ENCODE measurements at places on chromosomes 12 and 14. TPM values are rescaled to one million over a fixed set of nuclear protein-coding genes. Genes with fewer than 3 reads are reported as not detected.

FLRT2 gene
- 41.4 TPM for total RNA-seq

DNA sequence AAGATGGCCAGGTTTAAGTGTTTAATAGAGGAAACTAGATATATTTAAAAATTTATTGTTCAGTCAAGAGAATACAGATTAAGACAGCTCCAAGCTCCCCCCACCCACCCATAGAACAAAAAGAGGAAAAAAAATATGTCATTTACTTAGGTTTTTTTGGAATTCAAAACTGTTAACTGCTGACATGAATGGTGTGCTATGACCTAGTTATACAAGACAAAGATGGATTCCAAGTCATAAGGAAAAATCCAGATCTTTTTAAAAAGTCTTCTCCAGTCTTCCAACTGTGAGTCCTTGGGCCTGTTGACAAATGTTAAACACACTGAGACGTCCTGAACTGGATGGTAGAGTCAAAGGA lies 1.3 kb upstream of the SETD1B start:
- H3K27ac ChIP-seq: peak overlapping the region; percentile 100
- no peak for DNase-seq
- H3K4me3 ChIP-seq: peak overlapping the region; percentile 89
- H3K27me3 ChIP-seq: no peaks in the 10 kb centered on the region
- H3K36me3 ChIP-seq: peaks cover under 1% of the 10 kb centered on the region
- H3K4me1 ChIP-seq: peaks cover 46% of the 10 kb centered on the region

GRCh38 chr14:100155049-100155621 lies 4.3 kb downstream of the DEGS2 start:
- peak overlapping the region; percentile 42 for H3K27ac ChIP-seq
- H3K36me3 ChIP-seq: no peaks in the 10 kb centered on the region
- DNase-seq: no peak
- H3K4me3 ChIP-seq: no peak overlapping the region
- peaks cover 25% of the 10 kb centered on the region for H3K27me3 ChIP-seq

DNA sequence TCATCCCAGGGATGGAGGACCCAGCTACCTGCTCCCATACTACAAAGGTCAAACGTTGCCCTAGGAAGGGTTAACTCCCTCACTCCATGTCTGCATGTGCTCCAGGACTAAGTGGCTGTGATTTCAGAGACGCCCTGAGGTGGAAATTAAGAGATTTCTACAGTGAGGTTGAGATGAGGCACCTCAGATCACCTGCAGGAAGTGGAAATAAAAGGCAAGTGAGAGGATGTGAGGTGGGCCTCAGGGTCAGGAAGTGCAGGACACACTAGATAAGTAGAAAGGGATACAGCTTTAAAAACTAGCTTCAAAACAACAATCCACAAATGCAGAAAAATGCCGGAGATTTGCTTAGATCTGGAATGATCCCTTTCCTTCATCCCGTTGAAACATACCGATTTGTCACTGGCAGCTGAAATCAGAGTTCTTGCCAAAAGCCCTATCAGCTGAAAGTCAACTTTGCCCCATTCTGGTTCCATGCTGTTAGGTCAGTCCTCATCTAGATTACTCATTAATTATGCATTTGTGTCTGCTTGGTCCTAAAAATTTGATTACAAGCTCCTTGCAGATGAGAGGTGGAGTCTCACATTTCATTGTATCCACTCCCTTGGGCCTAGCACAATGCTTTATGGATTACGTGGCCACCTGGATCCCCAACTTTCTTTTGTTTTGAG lies 6.6 kb downstream of the PLBD1 start:
- no peak for DNase-seq
- no peaks in the 10 kb centered on the region for H3K36me3 ChIP-seq
- peaks cover 6% of the 10 kb centered on the region for H3K4me1 ChIP-seq
- no peak overlapping the region for H3K4me3 ChIP-seq

- no peak for DNase-seq
- H3K27me3 ChIP-seq: no peaks in the 10 kb centered on the region
- no peaks in the 10 kb centered on the region for H3K4me1 ChIP-seq
- H3K4me3 ChIP-seq: no peak overlapping the region
- no peak overlapping the region for H3K27ac ChIP-seq
- no peaks in the 10 kb centered on the region for H3K36me3 ChIP-seq
These were observed 90.1 kb downstream of the DRAM1 start for GRCh38 chr12:101967506-101967905.

CELA1 gene
- total RNA-seq: not detected

GRCh38 chr12:82474181-82474797 lies 116.0 kb downstream of the METTL25 start:
- H3K4me1 ChIP-seq: no peaks in the 10 kb centered on the region
- H3K4me3 ChIP-seq: no peak overlapping the region
- no peak overlapping the region for H3K27ac ChIP-seq
- H3K36me3 ChIP-seq: peaks cover 7% of the 10 kb centered on the region

DNA sequence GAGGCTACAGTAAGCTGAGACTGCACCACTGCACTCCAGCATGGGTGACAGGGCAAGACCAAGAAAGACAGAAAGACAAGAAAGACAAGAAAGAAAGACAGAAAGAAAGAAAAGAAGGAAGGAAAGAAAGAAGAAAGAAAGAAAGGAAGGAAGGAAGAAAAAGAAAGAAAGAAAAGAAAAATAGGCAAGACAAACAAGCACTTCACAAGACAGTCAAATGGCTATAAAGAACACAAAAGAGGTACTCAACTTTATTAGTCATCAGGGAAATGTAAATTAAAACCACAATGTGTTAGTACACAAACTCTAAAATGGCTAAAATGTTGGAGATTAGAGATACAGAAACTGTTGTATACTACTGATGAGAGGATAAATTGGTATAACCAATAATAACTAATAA lies 6.6 kb downstream of the ATXN3 start:
- H3K36me3 ChIP-seq: peaks cover 15% of the 10 kb centered on the region
- no peak overlapping the region for H3K4me3 ChIP-seq
- no peaks in the 10 kb centered on the region for H3K27me3 ChIP-seq
- H3K4me1 ChIP-seq: peaks cover 17% of the 10 kb centered on the region
- H3K27ac ChIP-seq: no peak overlapping the region

PRPH gene
- 1.1 TPM for total RNA-seq

TUBA1C gene
- 490 TPM for total RNA-seq

ADAMTS20 gene
- not detected for total RNA-seq

TAS2R19 gene
- total RNA-seq: not detected

FOXN4 gene
- total RNA-seq: not detected

GRCh38 chr12:90909069-90909770 lies 45.8 kb downstream of the CCER1 start:
- H3K27ac ChIP-seq: no peak overlapping the region
- no peak overlapping the region for H3K4me3 ChIP-seq
- peaks cover 3% of the 10 kb centered on the region for H3K4me1 ChIP-seq
- H3K36me3 ChIP-seq: no peaks in the 10 kb centered on the region

DNA sequence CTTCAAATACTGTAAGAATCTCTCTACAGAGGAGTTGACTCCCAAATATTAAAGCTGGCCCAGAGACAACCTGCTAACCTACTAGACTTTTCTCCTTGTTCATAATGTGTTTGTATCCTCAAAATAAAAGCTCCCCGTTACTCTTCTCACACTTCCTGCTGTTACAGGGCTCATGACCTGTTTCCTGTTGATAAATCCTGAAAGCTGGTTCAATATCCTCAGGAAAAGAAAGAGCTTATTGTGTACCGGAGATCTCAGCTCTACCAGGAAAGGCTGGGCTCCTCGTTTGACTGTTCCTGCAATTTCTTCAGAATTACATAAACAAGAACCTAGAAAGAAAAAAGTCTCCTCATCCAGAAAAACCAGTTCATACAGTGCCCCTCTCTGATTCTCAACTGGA lies 30.8 kb downstream of the CLEC1A start:
- DNase-seq: no peak
- no peaks in the 10 kb centered on the region for H3K36me3 ChIP-seq

IFNG-AS1 gene
- not detected for total RNA-seq

GRCh38 chr12:48050174-48050573 lies 45.9 kb upstream of the COL2A1 start:
- no peak overlapping the region for H3K4me3 ChIP-seq
- no peak overlapping the region for H3K27ac ChIP-seq
- H3K4me1 ChIP-seq: no peaks in the 10 kb centered on the region
- peaks cover 54% of the 10 kb centered on the region for H3K36me3 ChIP-seq

- no peaks in the 10 kb centered on the region for H3K4me1 ChIP-seq
- DNase-seq: no peak
- no peak overlapping the region for H3K27ac ChIP-seq
- H3K27me3 ChIP-seq: no peaks in the 10 kb centered on the region
- H3K36me3 ChIP-seq: no peaks in the 10 kb centered on the region
These were observed 157.2 kb downstream of the GARIN6 start for GRCh38 chr12:99804715-99805114.

DNA sequence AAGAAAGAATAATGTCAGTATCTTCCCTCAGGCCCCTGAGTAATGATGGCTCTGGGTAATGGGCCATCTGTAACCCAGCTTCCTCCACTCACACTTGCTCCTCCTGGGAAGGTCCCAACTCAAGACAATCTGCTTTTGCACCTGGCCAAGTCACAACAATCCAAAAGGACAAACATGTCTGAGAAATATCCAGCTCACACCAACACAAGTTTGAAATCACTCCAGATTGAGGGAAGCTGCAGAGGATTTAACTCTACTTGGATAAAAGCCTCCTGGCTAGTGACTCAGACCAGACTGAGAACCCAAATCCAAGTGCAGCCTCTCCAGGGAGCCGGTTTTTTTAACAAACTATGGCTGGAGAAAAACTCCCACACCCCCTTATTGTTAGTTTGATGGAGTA lies 34.2 kb downstream of the RTRAF start:
- H3K36me3 ChIP-seq: no peaks in the 10 kb centered on the region
- H3K4me3 ChIP-seq: no peak overlapping the region
- H3K4me1 ChIP-seq: peaks cover 5% of the 10 kb centered on the region
- H3K27me3 ChIP-seq: no peaks in the 10 kb centered on the region
- no peak for DNase-seq

GRCh38 chr14:94330857-94331256 lies 7.7 kb upstream of the SERPINA6 start:
- no peaks in the 10 kb centered on the region for H3K36me3 ChIP-seq
- H3K4me1 ChIP-seq: peaks cover 3% of the 10 kb centered on the region
- H3K27me3 ChIP-seq: no peaks in the 10 kb centered on the region
- H3K27ac ChIP-seq: no peak overlapping the region
